HEK293T (cell line): ENCODE measurements at places on chromosomes 13 and 19.

GRCh38 chr13:29858667-29859066 is 8.2 kb upstream of the UBL3 start:
- DNase-seq = no peak

DNA sequence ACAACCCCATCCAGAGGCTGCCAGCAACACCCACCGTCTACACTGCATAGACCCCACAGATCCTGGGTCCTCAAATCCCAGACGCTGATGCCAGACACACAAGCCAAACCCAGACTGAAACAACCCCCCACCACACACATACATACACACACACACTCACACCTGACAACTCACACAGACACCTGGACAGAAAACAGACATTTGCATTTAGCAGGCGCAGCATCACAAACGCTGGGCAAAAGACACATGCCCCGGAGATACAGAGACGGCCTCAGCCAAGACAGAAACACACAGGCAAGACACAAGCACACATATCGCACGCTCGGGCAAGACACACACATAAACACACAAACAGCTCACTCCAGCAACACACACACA is 1.3 kb downstream of the BBC3 start:
- DNase-seq = no peak

GRCh38 chr13:86193281-86193680 is 394.1 kb upstream of the SLITRK6 start:
- peak; percentile 22 for DNase-seq

DNA sequence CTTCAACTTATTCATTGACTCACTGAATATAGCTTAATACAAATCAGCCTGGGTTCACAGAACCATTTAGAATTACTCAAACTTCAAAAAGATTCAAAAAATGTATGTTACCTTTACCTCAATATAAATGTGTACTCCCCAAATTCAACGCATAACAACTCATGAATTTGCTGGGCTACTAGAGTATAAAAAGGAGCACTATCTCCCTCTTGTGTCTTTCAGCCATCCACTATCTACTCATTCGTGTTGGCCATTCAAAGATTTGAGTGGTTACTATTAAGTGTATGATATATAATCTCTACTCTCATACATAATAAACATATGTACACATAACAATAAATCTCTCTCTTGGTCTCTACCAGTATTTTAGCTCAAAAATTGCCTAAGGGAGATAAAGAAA is 20.3 kb downstream of the INTS6 start:
- no peak for DNase-seq

- no peak for DNase-seq
These were observed 1.7 kb upstream of the ZNF507 start for GRCh38 chr19:32343550-32344262.

DNA sequence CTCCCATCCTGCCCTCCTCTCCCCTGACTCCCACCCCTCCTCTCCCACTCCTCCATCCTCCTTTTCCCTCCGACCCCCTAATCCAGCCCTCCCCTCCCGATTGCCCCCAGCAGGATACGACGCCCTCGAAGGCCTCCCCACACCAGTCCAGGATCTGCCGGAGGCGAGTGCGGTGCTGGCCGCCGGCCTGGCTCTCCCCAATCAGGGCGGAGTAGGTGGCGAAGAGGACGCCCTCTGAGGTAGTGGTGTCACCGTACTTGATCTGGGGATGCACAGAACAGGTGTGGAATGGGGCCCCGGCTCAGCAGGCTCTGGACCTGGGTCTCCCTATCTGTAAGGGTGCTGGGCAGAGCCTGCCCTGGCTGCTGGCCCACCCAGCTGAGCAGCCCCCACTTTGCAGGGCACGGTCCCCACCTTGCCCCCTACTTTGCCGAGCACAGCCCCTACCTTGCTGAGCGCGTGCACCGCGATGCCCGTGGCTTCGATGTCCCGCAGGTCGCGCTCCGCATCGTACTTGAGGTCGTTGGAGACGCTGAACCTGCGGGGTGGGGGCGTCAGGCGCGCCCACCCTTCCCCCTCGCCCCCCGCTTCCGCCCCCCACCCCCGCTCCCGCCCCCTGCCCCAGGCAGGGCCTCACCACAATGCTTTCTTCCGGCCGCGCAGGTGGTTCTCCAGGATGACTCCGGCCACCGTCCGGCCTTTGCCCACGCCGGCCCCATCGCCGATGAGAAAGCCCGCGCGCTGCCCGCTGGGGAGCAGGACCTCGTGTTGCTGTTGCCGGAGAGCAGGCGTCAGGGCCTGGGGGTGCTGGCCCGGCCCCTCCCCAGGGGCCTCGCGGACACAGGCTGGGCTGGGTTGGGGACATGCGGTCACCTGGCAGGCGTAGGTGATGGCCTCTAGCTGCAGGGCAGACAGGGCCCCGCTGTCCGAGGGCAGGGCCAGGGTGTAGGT is 18.5 kb downstream of the GPX4 start:
- no peak for DNase-seq

DNA sequence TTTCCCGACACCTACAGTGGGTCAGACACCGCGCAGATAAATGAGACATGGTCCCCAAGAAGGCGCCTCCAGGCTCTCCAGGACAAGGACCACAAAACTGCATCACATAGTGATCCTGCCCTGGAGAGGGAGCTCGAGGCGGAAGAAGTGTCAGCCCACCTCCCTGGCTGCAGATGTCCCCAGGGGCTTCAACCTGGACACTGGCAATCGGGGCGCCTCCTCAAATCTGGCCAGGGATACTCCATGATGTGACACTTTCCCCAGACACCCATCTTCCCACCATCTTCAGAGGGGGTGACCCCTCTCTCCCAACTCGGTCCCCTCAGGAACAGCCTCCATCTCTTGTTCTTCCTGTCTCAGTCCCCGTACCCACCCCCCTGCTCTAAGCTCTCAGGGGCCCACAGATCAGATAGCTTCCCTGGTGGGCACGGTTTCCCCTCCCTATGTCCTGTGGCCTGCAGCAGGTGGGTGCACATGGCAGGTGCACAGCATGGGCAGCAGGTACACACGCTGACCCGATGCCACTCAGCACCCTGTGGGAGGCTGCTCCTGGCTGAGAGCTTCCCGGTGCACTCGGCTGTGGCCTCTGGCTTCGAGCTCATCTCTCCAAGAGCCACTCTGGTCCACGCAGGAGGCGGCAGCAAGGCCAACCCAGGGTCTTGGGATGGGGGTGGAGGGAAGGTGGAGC is 61.2 kb downstream of the PEPD start:
- DNase-seq = no peak

GRCh38 chr13:101204270-101205020 is 211.9 kb downstream of the NALCN start:
- no peak for DNase-seq

DNA sequence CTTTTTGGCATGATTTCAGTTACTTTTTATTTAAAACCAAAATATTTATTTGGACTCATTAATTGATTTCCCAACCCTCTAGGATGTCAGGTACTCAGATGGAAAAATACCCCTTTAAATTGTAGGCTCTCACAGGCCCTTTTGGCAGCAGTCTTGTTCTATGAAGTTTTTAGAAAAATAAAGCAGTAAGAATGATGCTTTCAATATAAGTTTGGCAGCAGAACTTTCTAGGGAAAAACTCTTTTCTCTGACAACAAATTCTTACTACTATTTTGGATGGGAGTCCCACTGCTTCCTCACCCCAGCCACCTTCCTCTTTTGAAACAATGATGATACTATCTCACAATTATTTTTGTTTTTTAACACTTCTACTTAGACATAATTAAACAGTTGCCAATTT is 581.6 kb upstream of the SGCG start:
- no peak for DNase-seq

DNA sequence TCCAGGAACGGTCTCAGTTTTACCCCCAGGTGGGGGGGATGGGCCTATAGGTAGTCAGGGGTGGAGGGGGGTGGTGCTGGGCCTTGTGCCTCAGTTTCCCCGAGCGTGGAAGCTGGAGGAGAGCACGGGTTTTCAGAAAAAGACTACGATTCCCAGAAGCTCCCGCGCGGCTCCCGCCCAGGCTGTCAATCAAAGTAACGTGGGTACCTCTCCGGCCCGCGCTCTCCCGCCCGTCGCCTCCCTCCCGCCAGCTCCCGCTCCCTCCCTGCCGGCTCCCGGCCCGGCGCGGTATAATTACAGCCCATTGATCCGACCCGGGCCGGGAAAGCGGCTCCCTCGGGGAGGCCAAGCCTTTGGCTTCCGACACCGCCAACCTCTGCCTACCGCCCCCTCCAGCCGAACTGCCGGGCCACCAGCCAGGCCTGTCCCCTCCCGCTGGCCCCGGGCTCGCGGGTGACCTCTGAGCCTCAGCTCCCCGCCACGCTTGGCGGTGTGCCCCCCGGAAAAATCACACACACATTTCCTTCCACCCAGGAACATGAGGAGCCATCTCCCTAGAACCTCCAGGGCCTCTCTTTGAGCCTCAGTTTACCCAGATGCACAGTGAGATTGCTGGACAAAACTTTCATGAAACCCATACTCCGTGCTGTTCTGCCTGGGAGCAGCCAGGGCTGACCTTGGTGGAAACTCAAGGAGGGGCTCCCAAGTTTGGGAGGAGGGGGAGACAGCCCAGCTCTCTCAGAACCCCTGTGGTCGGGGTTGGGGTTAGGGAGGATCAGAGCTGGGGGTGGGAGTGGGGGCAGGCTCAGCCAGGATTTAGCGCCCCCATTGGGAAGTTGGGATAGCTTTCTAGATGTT is 7.3 kb upstream of the TLE2 start:
- peak; percentile 92 for DNase-seq

GRCh38 chr13:106139377-106139776 is 396.1 kb downstream of the EFNB2 start:
- no peak for DNase-seq

GRCh38 chr19:8206147-8207087 is 2.8 kb upstream of the CERS4 start:
- no peak for DNase-seq

DNA sequence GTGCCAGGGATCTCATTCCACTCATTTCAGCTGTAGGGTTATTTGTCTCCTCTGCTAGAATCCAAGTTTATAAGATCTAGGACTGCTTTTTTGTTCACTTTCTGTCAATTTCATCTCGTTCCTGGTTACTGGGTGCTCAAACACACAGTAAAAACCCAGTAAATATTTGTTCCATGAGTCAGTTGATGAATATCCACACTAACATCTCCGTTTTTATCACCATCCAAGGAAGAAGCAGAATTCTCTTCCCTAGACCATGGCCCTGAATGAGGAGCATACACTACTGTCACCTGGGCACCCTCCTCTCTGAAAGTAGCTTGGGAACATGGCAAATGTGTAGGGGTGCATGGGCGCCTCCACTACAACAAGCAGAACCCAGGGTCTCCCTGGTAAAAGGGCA is 390.8 kb downstream of the FOXO1 start:
- no peak for DNase-seq

DNA sequence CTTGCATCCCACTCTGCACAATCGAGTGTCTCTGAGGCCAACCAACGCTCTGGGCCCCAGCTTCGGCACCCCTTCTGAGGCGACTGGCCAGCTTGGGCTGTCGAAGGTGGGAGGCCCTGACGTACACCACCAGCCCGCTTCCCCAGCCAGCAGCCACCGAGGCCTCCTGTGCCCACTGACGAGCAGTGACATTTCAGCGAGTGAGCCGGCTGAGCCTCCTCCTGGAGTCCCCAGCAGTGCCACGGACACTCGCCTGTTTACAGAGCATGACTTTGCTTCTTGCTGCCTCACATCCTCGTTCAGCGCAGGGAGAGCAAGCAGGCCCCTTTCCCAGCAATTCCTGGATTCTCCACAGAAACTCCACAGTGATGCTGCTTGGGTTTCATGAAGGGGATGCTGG is 240.2 kb upstream of the MAB21L1 start:
- DNase-seq = no peak

- no peak for DNase-seq
These were observed 19.9 kb downstream of the TMED1 start for GRCh38 chr19:10815969-10816644.

- DNase-seq = peak; percentile 60
These were observed 2.7 kb downstream of the UHRF1 start for GRCh38 chr19:4911786-4912672.

DNA sequence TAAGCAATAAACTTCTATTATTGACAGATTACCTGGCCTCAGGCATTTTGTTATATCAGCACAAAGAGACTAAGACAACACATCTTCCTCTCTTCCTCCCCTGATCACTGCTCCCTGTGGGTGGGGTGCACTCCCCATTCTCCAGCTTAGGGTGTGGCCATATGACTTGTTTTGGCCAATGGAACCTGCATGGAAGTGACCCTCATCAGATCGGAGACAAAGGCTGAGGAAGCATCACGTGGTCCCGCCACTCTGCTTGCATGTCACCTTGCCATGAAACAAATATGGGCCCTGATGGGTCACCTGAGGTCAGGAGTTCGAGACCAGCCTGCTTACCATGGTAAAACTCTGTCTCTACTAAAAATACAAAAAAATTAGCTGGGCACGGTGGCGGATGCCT is 13.7 kb upstream of the CCL25 start:
- no peak for DNase-seq

DNA sequence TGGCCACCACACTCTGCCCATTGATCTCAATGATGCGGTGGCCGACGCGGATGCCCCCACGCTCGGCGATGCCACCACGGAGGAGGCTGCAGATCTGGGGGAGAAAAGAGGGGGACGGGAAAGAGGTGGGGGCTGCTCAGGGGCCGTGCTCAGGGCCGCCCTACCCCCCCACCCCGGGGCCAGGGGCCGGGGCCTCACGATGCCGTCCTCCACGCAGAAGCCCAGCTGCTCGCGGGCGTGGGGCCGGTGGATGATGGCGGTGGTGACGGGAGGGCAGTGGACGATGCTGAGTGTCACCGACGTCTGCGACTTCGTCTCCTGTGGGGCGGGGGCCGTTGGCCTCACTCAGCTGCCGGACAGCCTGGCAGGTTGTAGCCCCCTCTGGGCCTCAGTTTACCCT is 10.3 kb downstream of the APBA3 start:
- no peak for DNase-seq

DNA sequence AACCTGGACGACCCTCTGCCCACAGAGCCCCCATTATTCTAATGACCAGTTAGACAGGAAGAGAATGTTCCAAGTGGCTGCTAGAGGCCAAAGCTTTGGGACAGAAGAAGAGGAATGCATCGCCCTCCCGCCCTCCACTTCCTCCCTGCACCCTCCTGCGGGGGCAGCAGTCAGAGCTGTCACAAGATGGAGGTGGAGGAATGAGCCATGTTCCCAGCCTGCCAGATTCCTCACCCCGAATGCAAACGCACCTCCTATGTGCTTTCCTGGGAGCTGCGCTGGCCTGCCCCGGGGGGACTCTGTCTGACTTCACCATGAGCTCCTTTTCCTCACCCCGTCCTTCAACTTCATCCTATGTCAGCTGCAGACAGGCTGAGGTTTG is 1.7 kb downstream of the YJEFN3 start:
- no peak for DNase-seq

GRCh38 chr19:4930664-4931063 is 21.4 kb downstream of the UHRF1 start:
- no peak for DNase-seq

- DNase-seq = no peak
These were observed 55.2 kb downstream of the ELF1 start for GRCh38 chr13:40963927-40964326.
